Stimulated activated naive CD8-positive, alpha-beta T cell treated with anti-CD3 and anti-CD28 coated beads, Interleukin-15, Interleukin-2, amounts not matched to agents 100 U/mL and 50 U/mL, for 24 hours (primary cell): ENCODE measurements at places on chromosomes 6 and 20.

- no peak for DNase-seq
Observed at GRCh38 chr6:20892365-20892764, 358.1 kb downstream of the CDKAL1 start.

GRCh38 chr6:92828788-92829187, 590.6 kb downstream of the EPHA7 start:
- no peak for DNase-seq

- DNase-seq, result no peak
Observed at GRCh38 chr20:8913456-8913855, 155.4 kb upstream of the PLCB4 start.

DNA sequence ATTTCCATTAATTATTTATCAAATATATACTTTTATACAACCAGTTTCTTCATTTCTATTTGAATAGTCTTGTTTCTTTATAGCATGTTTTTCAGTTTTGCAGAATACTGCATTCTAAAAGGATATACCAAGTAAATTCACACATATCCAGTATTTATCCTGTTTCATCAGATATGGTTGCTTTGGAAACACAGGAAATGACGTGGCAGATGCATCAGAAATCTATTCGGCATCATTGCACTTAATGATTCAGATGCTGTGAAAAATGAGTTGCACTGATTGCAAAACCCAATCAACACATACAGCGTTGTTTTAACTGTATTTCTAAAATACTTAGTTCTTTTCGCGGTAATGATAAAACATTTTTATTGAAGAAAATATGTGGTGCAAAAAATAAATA, 594.9 kb downstream of the CDH26 start:
- DNase-seq, result no peak
